Stimulated activated CD4-positive, alpha-beta T cell treated with anti-CD3 and anti-CD28 coated beads, TNF-alpha, amount 100 ng/mL, for 24 hours (primary cell): ENCODE measurements at places on chromosomes 3 and 15.

DNA sequence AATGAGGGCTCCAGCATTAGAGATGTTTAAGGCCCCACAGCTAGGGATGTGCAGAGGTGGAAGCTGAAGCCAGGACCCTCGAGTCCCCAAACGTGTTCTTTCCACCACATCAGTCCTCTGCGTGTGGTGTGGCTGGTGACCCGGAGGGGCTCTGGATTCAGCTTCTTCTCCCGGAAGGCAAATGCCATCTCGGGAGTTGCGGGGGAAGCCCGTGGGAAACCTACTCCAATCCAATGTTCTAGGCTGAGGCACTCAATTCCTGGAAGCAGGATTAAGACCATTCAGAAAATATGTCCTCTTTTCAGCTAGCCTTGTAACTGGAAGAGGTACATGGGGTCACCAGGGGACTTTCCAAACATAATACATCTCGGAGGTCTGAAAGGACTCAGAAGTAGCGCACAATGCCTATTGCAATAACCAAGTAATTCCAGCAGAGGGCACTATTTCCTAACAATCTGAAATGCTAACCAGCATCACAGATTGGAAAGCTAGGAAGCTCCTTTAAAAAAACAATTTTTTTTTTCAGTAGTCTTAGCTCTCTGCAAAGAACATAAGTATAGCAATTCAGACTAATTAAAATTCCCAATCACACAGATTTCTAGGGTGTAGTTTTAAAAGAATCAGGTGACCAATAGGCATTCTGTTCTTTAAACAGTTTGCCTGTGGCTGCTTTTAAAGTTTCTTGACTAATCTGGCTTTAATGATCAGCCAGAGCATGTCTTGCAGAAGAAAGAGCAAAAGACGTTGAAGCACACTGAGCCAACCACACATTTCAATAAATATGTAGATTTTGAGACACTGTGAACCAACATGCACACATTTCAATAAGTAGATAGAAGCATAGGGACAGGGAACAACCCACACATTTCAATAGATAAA, 36.1 kb downstream of the BNC1 start:
- peak; percentile 16 for DNase-seq

DNA sequence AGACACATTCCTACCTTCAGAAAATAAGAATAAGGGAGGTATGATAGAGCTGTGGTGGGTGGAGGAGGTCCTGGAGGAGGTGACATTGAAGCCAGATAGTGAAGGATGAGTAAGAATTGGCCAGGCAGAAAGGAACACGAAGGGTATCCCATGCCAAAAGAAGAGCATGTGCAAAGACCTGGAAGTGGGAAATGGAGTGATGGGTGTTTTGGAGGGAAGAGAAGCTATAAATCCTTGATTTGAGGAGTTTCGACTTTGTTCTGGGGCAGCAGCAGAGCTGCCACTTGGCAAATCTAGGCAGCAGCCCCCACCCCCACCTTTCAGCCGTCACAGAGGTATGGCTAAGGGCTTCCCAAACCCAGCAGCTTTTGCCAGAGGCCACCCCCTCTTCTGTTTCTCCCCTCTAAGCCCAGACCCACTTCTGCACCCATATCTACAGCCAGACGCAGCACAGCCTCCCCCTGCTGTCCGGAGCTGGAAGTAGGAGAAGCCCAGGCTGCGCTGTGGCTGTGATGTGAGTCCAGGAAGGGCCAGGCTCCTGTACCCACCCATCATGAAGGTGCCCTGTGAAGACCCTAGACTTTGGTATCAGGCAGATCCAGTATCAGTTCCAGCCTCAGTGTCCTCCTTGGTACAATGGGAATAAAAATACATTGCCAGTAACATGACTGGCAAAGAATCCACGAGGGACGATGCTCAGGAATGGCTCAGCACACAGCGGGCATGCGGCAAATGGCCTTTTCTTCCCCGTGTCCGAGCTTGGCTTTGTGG, 188.7 kb upstream of the LINGO1 start:
- no peak for DNase-seq

DNA sequence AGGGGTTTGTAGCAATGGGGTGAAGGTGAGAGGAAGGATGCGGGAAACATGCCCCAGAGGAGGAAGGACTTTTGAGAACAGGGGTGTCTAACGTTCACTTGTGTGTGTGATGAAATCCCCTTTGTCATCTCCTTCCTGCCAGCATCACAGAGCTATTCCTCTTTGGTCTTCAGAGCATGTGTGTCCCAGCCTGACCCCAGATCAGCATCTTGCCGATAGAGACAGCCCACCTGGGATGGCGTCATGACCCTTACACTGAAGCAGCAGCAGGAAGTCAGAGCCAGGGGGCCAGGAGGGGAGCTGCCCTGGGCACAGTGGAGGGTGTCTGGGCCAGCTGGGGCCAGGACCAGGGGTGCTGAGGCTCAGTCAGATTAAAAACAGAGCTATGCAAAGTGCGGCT, 29.9 kb upstream of the GRIP2 start:
- no peak for DNase-seq

DNA sequence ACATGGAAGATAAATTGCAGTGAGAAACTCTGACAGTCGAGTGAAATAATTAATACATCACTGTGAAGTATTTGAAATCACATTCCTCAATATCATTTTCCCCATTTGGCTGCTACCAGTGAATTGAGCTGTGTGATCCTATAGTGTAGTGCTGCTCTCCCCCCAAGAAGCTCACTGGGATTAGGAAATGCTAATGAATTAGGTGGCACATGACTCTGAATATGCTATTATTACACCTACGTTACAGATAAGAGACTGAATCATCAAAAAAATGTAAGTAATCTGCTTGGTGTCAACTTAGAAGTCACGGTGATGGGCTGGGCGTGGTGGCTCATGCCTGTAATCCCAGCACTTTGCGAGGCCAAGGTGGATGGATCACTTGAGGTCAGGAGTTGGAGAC, 34.7 kb upstream of the SYNM start:
- DNase-seq = no peak

GRCh38 chr3:19342389-19342788, 194.1 kb downstream of the KCNH8 start:
- DNase-seq = no peak

DNA sequence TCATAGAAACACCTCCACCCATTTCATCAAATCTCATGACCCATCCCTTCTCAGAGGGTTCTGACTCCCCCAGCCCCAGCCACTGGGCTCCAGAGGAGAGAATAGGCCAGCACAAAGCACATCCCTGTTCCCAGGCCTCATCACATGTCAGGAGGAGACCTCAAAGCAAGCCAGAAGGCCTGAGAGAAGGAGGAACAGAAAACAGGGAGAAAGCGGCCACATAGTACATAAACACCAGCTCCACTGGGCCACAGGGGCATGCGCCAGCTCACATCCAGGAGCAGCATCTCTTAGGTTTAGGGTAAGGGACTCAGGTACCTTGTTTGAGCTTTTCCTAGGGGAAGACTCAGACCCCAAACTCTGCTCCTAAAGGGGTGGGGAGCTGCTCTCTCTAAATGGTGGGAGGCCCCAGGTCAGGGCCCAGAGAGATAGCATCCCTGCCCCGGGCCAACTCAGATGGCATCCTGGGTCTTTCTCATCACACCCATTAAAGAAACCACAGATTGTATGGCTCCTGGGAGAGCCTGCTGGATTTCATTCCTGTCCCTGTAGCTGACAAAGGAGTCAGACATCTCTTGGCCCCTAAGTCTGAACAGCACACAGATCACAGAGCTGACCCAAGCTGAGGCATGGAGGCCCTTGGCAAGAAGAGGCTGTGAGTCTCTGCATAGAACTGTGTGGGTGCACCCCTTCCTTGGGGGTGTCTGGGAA, 2.5 kb downstream of the SHF start:
- no peak for DNase-seq

DNA sequence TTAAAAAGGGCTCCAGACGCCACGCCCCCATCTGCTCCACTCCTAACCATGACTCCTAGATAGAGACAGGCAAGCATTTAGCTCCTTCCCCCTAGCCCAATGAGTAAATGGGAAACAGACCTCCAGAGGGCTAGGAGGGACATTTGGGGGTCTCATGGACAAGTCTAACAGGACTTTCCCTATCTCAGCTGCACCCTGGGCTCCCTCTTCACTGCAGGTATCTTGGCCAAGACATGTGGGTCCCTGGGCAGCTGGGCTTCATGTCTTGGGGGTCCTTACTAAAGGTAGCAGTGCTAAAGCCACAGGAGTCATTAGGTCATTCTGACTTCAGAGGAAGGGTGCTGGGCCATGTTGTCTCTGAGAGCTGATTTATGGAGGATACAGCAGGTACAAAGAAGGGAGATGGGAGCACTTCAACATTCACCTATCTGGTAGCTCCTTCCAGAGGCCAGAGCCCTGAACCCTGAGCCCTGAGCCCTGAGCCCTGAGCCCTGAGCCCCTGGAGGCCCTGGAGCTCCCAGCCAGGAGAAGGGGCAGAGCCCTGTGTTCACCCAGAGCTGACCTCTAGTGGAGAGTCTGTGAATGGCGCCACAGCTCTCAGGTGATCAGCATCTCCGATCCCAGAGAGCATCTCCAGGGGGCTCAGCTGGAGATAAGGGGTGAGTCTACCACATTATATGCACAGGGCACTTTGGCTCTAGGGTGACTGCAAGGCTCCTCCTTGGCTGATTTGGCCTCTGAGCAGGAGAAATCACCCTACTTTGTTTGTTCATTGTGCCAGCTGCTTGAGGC, 40.1 kb upstream of the EPHB1 start:
- DNase-seq = peak; percentile 5

GRCh38 chr3:35965908-35966307, 326.6 kb downstream of the ARPP21 start:
- no peak for DNase-seq

- no peak for DNase-seq
Observed at GRCh38 chr15:31228980-31229826, 97.4 kb upstream of the KLF13 start.

DNA sequence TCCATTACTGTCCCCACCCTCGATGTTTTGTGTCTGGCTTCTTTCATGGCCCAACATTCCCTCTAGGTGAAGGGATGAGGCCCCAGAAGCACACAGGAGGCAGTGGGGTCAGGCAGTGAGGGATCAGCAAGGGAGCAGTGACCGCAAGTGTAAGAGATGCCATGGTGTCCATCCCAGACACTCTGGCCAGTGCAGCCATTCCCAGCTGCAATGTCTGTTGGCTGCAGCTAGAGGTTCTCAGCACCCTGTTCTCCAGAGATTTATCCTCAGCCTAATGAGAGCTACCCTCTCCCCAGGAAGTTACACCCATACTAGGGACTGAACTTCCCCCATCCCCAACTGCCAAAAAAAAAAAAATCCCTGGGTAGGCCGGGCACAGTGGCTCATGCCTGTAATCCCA, 40.2 kb downstream of the TRANK1 start:
- no peak for DNase-seq

GRCh38 chr3:113092746-113093145, 102.0 kb downstream of the GTPBP8 start:
- DNase-seq = no peak

- no peak for DNase-seq
Observed at GRCh38 chr3:15403495-15403894, 23.8 kb downstream of the METTL6 start.

- DNase-seq = no peak
Observed at GRCh38 chr3:185549122-185549521, 3.3 kb downstream of the LIPH start.

- DNase-seq = no peak
Observed at GRCh38 chr15:80695911-80696661, 976 bp downstream of the ABHD17C start.

DNA sequence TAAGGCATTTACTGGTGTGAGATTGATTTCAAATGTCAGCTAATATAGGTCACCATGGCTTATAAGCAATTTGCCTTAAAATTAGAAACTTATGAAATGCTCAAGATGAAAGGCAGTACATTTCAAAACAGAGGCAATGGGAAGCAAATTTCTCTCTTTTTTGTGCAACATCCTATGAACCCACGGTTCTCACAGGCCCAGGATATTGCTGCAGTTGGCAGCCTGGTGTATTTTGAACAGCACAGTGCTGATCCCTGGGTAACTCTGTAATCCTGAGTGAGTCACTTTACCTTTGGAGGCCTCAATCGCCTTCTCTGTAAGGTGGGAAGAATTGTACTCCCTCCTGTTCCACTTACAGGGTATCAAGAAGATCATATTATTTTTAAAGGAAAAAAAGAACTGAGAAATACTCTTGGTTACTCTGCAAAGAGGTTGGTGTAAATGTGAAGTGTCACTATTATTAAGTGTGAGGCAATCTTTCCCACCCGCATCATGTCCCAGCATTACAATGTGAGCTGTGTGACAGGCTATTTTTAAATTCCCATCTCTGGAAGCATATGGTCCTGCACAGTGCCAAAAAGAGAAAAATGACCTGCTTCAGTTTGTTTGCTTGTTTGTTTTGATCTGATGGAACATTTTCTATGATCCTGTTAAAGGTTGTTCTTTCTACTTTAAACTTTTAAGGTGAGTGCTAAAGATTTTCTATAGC, 190.1 kb upstream of the LPP start:
- no peak for DNase-seq

- no peak for DNase-seq
Observed at GRCh38 chr15:75143738-75144334, 57.8 kb upstream of the C15orf39 start.

DNA sequence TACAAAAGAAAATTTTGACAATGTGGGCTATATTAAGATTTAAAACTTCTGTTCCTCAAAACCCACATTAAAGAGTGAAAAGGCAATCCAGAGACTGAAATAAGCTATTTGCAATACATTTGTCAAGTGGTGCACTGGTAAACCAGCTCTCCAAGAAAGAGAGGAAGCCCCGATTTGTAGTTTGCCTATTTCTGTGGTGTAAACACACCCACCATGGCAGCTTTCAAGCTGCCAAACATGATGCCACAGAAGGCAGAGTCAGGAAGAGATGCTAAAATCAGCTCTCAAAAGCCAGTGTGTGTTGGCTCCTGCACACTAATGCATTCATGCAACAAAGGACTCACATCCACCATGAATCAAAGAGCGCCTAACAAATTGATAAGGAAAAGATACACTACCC, 17.5 kb downstream of the RFTN1 start:
- DNase-seq = no peak

- DNase-seq = no peak
Observed at GRCh38 chr3:65879372-65879771, 159.3 kb downstream of the MAGI1 start.

GRCh38 chr15:90351479-90352106, 491 bp upstream of the ZNF774 start:
- DNase-seq = no peak

- DNase-seq = no peak
Observed at GRCh38 chr15:44501768-44502366, 35.1 kb upstream of the EIF3J start.

- peak; percentile 77 for DNase-seq
Observed at GRCh38 chr15:90594301-90594738, 64.6 kb downstream of the CRTC3 start.

DNA sequence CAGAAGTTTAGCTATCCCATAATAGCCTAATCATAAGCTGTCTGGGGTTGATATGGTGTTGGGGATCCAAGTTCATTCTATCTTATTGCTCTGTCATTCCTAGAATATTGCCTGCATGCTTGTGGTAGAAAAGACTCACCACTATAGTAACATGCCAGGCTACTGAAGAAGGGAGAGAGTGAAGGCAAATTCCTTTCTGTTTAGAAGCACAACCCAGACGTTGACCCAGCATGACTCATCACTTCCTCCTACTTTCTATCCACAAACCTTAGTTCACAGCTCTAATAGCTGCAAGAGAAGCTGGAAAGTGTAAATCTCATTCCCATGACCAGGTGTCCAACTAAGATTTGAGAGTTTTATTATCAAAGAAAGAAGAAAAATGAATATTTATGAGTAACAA, 57.8 kb upstream of the NMD3 start:
- no peak for DNase-seq
